Fibroblast of villous mesenchyme (primary cell): ENCODE measurements at places on chromosomes 2 and 18. TPM values are rescaled to one million over a fixed set of nuclear protein-coding genes. Genes with fewer than 3 reads are reported as not detected.

STARD6 gene
- total RNA-seq, result 0.43 TPM in 1 of 2 replicates, not detected in the other

ERMN gene
- total RNA-seq, result not detected in 2 replicates

NAT8 gene
- total RNA-seq, result not detected in 2 replicates

TGFA gene
- total RNA-seq, result not detected in 2 replicates

TCF7L1 gene
- 4.3 and 9.0 TPM in 2 replicates for total RNA-seq

TMEM178A gene
- 0.43 and 1.3 TPM in 2 replicates for total RNA-seq

DCDC2C gene
- total RNA-seq, result not detected in 2 replicates

CYS1 gene
- 1.6 and 2.2 TPM in 2 replicates for total RNA-seq

FER1L5 gene
- total RNA-seq, result 0.64 and 0.86 TPM in 2 replicates

FTCDNL1 gene
- 0.32 and 0.43 TPM in 2 replicates for total RNA-seq

PPP1CB gene
- 172 and 279 TPM in 2 replicates for total RNA-seq

ERFE gene
- total RNA-seq, result 0.86 and 2.9 TPM in 2 replicates

EVX2 gene
- under 0.01 TPM in 1 of 2 replicates, not detected in the other for total RNA-seq

KCNF1 gene
- not detected in 2 replicates for total RNA-seq

GREB1L gene
- 8.7 and 25.0 TPM in 2 replicates for total RNA-seq

LGALSL gene
- total RNA-seq, result 3.2 and 6.5 TPM in 2 replicates

INHBB gene
- total RNA-seq, result under 0.01 TPM in 2 replicates

VSNL1 gene
- 0.32 and 0.86 TPM in 2 replicates for total RNA-seq

MAP2 gene
- total RNA-seq, result 2.3 and 37.1 TPM in 2 replicates

OTOF gene
- total RNA-seq, result under 0.01 TPM in 2 replicates

RNF144A gene
- total RNA-seq, result 4.3 and 7.7 TPM in 2 replicates

ANO7 gene
- total RNA-seq, result 0.43 and 0.64 TPM in 2 replicates

TMEM200C gene
- total RNA-seq, result under 0.01 TPM in 1 of 2 replicates, not detected in the other

SERPINB13 gene
- total RNA-seq, result not detected in 2 replicates

MYO5B gene
- under 0.01 TPM in 2 replicates for total RNA-seq

ATP8B1 gene
- 26.3 and 28.3 TPM in 2 replicates for total RNA-seq

IL36RN gene
- not detected in 2 replicates for total RNA-seq

LYPD6 gene
- total RNA-seq, result 4.3 and 5.2 TPM in 2 replicates

ALK gene
- not detected in 2 replicates for total RNA-seq

CERKL gene
- total RNA-seq, result under 0.01 TPM in 2 replicates

DTNA gene
- total RNA-seq, result 6.8 and 18.1 TPM in 2 replicates

PGAP1 gene
- total RNA-seq, result 8.1 and 11.7 TPM in 2 replicates

PCBP1 gene
- total RNA-seq, result 32.9 and 45.3 TPM in 2 replicates

KIF5C gene
- total RNA-seq, result under 0.01 TPM in 2 replicates

SCN3A gene
- under 0.01 TPM in 1 of 2 replicates, not detected in the other for total RNA-seq

REG3A gene
- not detected in 2 replicates for total RNA-seq

CSRNP3 gene
- 2.6 and 2.9 TPM in 2 replicates for total RNA-seq

ARHGEF4 gene
- 0.32 and 0.86 TPM in 2 replicates for total RNA-seq

CROCC2 gene
- total RNA-seq, result not detected in 2 replicates
